NCI-H2029 treated with DMSO at 0.1 percent for 48 hours (cell line): ENCODE measurements at places on chromosomes 1 and 21.

- DNase-seq: no peak
Measured at GRCh38 chr1:89540406-89540970, 15.9 kb downstream of the LRRC8B start.

DNA sequence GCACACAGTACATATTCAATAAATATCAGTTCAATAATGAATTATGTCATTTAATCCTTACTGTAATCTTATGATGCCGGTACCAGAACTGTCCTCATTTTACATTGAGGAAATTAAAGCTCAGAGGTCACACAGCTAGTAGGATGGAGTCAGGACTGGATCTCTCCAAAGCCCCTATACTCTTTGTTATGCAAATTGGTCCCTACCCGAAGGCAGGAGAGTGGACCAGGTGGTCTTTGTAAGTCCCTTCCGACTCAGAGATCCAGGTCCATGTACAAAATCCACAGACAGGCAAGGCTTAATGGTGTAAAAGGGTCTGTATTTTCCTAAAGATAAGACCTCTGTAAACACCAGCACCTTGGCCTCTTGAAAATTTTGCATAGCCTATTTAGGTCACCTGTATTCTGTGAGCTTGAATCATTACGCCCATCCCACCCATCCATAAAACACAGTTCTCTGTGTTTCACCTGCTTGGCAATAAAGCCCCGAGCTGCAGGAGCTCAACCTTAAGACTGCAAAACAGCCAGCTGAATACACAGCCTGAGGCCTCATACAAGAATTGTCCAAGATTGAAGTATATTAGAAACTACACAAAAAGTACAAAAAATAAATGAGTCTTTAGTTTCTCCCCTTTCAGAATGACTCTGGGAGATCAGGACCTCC, 41.7 kb downstream of the PLXNA2 start:
- peak; percentile 54 for DNase-seq

DNA sequence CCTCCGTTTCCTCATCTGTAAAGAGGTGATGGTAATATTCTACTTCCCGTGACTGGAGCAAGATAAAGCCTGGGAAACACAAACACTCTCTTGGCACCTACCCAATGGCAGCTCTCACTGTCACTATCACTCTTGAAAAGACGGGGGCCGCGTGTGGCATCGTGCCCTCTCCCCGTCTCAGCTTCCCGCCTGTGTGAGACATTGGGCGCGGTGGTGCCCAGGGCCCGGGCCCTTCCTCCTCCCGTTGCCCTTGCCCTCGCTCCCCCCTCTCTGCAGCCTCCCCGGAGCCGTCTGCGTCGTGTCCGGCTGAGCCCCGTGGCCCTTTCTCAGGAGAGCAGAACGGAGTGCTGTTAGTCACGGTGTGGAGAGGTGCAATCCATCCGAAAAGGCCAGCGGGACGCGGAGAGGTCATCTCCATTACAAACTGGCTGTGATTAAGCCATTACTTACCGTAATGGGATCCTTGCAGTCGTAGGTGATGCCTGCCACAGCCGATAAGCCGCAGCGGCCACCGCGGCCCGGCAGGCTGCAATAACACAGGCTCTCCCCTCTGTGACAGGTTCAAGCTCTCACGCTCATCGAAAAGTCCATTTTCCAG, 156.4 kb upstream of the ZC3H12A start:
- peak; percentile 98 for DNase-seq

DNA sequence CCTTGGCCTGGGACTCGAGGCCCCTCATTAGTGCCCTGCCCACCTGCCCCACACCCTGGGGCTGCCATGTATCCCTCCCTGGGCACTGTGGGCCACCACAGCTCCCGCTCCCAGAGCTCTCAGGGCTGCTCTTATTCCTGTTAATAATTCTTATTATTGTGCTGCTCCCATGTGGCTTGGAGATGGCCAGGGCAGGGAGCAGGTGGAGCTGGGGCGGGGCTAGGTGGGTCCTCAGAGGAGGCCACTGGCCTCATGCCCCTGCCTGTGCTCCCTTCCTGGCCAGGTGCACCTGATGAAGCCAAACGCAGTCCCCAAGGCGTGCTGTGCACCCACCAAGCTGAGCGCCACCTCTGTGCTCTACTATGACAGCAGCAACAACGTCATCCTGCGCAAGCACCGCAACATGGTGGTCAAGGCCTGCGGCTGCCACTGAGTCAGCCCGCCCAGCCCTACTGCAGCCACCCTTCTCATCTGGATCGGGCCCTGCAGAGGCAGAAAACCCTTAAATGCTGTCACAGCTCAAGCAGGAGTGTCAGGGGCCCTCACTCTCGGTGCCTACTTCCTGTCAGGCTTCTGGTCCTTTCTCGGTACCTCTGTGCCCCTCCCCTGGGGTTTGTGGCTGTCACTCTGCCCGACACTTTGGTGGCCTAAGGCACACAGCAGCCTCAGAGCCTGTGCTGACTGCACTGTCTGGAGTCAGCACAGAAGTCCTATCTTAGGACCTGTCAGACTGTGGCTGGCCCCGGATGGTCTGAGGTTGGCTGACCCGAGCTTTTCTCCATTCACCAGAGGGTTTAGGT, 34.1 kb downstream of the BMP8A start:
- no peak for DNase-seq

DNA sequence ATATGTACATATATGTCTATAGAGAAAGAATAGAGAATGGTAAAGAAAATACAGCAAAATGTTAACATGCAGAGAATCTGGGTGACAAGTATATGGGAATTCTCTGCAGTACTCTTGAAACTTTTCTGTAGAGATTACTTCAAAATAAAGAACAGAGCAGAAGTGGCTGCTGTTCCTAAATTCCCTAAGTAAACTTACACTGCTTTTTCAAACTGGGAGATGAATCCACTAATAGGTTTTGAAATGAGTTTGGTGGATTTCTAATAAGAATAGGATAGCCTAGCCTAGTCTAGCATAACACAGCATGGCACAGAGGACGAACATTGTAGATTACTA, 450 bp upstream of the CR2 start:
- DNase-seq: no peak

DNA sequence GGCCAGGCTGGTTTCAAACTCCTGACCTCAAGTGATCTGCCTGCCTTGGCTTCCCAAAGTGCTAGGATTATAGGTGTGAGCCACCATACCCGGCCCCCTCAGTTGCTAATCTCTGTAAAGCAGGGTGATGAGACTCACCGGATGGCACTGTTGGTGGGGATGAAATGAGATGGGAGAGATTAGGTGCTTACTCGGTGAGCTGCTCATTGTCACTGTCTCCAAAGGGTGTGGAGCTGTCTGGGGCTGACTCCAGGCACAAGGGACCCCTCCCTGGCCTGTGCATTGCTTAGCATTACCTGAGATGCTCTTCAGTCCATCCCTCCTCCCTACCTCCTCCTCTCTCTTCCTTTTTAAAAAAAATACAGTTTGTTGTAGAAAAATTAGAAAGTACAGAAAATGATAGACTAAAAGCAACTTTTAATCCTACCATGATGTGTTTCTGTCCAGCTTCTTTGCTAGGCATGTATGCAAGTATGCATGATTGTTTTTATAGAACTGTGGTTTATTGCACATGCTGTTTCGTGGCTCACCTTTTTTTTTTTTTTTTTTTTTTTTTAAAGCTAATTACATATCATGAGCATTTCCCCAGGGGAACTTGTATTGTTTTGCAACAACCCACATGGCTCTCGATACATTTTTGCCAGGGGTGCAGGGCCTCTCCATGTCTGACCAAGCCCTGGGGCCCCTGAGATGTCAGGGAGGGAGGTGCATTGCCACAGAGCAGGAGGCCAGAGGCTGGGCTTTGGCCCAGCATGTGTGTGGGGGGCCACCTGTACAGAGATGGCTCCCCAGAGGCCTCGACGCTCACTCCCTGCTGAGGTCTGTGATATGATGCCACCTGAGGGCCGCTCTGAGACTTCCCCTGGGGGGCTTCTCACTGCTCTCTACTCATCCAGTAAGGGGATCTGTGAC, 55.4 kb downstream of the ARHGEF10L start:
- DNase-seq: no peak
